ENCODE measurements at places on chromosomes 6 and 20. TPM values are rescaled to one million over a fixed set of nuclear protein-coding genes. Genes with fewer than 3 reads are reported as not detected.

The BEND3 gene
- 1.5 TPM for total RNA-seq

The C4A gene
- total RNA-seq: 76.2 TPM

The PI16 gene
- total RNA-seq: 25.9 TPM

The FAM209A gene
- total RNA-seq: not detected

The FNDC11 gene
- 0.14 TPM for total RNA-seq

The ACTL10 gene
- 0.22 TPM for total RNA-seq

The MUC22 gene
- 0.08 TPM for total RNA-seq

The IPCEF1 gene
- 1.7 TPM for total RNA-seq

The LRRC1 gene
- 2.7 TPM for total RNA-seq

The ZNF133 gene
- total RNA-seq: 7.4 TPM

The GLYATL3 gene
- total RNA-seq: not detected

The DEFB128 gene
- total RNA-seq: not detected

The GDAP1L1 gene
- 0.55 TPM for total RNA-seq

The TP53TG5 gene
- 0.80 TPM for total RNA-seq

The FAM83B gene
- 0.63 TPM for total RNA-seq

The SLCO4A1 gene
- total RNA-seq: 12.7 TPM

The RHAG gene
- total RNA-seq: 0.44 TPM

The SAMD3 gene
- total RNA-seq: not detected

The CRISP2 gene
- not detected for total RNA-seq

The NNAT gene
- total RNA-seq: 0.33 TPM

The TAGAP gene
- total RNA-seq: 1.2 TPM
